Brain pericyte (primary cell): ENCODE measurements at places on chromosomes 12 and 14.

GRCh38 chr12:113237748-113238147 lies 16.5 kb downstream of the TPCN1 start:
- DNase-seq: no peak

GRCh38 chr12:16329594-16329993 lies 17.9 kb upstream of the MGST1 start:
- DNase-seq: no peak

- no peak for DNase-seq
Measured at GRCh38 chr14:77316872-77317301, 3.8 kb downstream of the POMT2 start.

DNA sequence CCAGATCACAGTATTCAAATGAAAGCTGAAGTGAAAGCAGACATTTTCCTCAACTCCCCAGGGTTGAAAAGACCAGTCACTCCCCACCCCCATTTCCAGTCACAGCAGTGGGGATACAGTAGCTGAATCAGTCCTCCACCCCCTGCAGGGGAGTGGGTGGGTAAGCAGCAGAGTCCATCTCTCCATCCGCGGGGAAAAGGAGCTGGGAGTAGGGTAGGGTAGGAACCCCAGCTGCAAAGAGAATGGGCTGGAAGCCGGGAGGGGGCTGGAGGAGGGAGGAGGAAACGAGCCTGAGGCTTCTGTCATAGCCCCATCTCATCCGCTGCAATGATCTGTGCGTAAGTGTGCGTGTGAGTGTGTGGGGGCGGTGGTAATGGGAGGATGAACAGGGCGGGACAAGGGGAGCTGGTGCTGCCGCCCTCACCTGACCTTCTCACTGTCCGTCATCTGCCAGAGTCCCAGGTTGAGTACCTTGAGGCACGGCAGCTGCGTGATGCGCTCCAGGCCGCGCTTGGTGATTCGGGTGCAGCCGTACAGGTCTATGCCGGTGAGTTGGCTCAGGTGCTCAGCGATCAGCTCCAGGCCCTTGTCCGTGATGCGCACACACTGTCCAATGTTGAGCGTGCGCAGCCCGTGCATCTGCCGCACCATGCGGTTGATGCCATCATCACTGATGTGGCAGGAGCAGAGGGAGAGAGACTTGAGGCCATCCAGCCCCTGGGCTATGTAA lies 1.8 kb downstream of the FBXL14 start:
- DNase-seq: no peak

DNA sequence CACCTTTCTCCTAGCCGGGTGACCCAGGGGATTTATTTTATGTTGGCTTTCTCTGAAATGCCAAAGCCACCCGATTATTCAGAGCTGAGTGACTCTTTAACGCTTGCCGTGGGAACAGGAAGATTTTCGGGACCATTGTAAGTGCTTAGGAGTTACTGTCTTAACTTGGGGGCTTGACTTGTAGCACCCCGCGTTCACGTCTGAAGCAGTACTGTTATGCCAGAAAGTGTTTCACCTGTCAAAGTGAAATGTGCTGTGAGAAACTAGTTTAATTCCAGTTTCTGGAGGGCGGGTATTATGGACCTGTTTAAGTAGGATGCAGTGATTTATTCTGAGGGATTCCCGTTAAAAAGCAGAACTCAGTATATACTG lies 218 bp downstream of the LYSET start:
- DNase-seq: no peak

- DNase-seq: no peak
Measured at GRCh38 chr14:102902523-102903247, 19.8 kb upstream of the AMN start.

- no peak for DNase-seq
Measured at GRCh38 chr14:23121361-23121771, 2.3 kb upstream of the CEBPE start.

DNA sequence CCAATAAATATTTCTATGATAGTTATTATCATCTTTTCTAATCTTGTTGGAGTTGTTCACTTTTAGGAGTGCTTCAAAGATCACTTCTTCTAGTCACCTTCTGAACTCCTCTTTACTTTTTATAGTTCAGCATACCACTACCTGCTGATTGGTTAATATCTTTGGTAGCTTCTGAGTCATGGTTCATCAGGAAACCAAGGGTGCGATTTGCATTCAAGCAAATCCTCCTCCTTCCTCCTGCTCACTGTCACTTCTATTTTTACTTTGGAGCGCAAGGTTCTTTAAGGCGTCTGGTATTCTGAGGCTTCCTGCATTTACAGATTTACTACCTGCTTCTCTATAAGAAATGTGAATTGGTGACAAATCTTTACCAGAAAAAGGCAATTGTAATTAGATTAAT lies 24.0 kb downstream of the SYT1 start:
- no peak for DNase-seq
